ENCODE measurements at places on chromosomes 12 and 14.

DNA sequence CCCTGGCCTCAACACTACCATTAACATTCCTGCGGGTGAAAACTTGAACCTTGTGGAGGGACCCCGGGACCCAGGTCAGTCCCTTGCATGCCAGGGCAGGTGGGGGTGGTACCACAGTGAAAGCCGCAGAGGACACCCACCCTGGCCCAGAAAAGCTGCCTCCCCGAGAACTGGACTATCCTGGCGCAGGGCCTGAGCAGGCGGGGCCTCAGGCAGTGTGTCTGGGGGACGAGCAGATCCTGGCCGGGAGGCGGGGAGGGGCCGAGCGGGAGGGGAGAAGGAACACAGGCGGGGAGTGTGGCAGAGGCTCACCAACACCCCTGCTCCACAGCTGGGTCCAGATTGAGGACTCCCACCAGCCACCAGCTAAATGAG is 10.0 kb downstream of the AHNAK2 start:
- H3K36me3 ChIP-seq = no peaks in the 10 kb centered on the region
- DNase-seq = peak; percentile 85
- peak overlapping the region; percentile 80 for H3K27ac ChIP-seq
- peaks cover 23% of the 10 kb centered on the region for H3K4me1 ChIP-seq
- H3K4me3 ChIP-seq = peak overlapping the region; percentile 11

DNA sequence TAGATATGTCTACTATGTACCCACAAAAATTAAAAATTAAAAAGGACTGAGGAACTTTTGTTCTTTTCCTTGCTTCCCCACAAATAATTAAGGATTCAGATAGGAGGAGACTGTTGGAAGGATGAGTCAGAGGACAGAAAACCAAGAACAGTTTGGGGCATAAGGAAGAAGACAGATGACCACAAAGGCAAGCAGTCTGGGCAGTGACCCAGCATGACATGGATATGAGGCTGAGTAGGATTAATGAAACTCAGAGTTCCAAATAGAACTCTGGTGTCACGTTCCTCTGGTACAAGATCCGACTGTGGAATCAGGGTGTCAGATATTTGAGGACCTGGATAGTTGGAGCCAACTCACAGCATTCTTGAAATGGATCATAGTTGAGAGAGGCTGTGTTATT is 89.3 kb upstream of the SLC38A4 start:
- no peak for DNase-seq
- H3K27ac ChIP-seq = no peak overlapping the region
- H3K27me3 ChIP-seq = no peaks in the 10 kb centered on the region
- H3K4me3 ChIP-seq = no peak overlapping the region
- no peaks in the 10 kb centered on the region for H3K4me1 ChIP-seq

DNA sequence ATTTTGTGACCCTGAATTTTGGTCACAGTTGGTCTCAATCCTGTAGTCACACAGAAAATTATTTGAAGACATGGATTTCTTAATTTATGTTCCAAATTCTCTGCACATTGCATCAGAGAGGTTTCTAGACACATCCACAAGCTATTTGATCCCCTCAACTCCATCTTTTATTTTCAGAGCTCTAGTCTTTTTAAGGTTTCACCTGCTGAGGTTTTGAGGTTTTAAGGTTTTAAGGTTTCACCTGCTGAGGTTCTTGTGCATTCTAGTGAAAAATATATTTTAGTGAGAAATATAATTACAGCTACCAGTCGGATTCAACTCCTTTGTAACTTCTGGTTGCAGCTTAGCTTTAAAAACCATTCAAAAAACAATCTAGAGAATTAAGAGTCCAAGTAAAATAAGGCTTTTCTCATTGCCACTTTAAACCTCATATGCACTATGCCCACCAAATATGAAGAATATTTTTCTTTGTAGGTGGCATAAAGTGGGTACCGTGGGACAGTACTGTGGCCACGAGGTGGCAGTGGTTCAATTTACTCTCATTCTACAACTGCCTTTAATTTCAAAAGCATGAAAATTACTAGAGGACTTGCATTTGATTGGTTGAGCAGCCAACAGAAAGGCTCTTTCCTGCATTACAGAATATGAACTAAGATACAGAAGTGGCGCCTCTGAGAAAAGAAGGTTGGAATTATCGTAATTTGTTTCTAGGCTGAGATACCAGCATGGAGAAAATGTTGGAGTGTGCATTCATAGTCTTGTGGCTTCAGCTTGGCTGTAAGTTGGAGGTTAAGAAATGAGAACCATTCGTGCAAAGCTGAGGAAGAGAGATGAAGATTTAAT is 366.5 kb upstream of the OR4E1 start:
- no peak overlapping the region for H3K27ac ChIP-seq
- DNase-seq = no peak
- H3K4me3 ChIP-seq = no peak overlapping the region
- no peaks in the 10 kb centered on the region for H3K36me3 ChIP-seq
- H3K4me1 ChIP-seq = no peaks in the 10 kb centered on the region

DNA sequence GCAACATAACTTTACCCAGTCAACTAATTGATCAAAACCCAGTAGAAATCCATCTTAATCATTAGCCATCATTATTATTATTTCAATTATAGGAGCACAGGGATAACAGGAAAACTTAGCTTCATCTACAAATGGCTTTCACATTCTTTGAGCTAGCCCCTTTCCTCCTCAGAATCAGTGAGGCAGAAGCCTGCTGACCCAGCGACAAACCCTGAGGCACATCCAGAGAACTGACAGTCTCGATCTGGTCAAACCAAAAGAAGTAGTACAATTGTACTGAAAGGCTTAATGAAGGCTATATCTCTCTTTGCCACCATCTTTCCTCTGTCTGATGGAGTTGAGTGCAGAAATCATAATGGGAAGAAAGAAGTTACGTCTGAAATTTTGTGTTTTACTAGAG is 109.8 kb upstream of the ARID2 start:
- no peaks in the 10 kb centered on the region for H3K4me1 ChIP-seq
- no peak for DNase-seq
- H3K4me3 ChIP-seq = no peak overlapping the region
- no peak overlapping the region for H3K27ac ChIP-seq
- no peaks in the 10 kb centered on the region for H3K36me3 ChIP-seq
